ENCODE measurements at places on chromosomes 1 and 21.

GRCh38 chr21:36864974-36865373, 101.5 kb downstream of the HLCS start:
- DNase-seq: peak; percentile 19

- DNase-seq: no peak
These were observed 48.0 kb downstream of the DMAP1 start for GRCh38 chr1:44261171-44261817.

GRCh38 chr1:12615865-12616708, 1.9 kb downstream of the DHRS3 start:
- DNase-seq: no peak

DNA sequence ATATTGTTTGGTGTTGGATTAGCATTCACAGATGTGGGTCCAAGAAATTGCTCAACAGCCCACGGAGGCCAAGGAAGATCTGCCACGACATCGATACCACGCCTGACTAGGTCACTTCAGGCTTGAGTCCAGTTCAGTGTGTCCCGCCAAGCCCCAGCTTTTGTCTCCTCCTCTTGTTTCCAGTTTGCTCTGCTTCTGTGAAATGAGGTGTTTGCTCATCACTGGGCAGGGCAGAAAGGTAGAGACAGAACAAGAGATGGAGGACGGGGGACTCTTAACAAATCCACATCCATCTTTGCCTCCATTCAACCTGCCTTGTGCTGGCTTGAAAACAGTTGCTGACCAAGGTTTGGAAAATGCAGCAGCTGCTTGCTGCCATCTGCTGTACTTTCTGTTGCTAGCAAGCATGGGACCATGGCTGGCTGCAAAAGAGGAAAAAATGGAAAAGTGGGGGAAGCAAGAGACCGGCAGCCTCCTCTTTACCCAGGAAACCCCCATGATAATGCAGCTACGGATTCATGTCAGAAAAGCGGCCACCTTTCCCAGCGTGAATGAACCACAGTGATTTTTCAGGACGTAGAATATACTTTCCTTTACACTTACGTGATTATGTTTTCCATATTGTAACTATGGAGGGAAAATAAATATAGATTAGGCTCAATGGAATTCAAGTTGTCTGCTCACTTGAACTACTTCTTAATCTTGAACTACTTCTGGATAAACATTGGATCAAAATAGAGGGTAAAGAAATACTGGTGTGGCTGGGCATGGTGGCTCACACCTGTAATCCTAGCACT, 80.2 kb upstream of the GREM2 start:
- no peak for DNase-seq

GRCh38 chr1:245776694-245777332, 622.0 kb downstream of the KIF26B start:
- DNase-seq: no peak

DNA sequence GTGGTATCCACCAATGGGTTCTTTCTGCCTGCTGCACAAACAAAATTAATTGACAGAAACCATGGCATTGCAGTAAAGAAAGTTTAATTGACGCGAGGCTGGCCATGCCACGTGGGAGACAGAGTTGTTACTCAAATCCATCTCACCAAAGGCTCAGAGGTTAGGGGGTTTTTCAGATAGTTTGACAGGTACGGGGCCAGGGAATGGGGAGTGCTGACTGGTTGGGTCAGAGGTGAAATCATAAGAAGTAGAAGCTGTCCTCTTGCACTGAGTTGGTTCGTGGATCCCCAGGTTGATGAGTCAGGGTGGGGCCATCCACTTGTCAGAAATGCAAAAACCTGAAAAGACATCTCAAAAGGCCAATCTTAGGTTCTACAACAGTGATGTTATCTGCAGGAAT, 941 bp upstream of the TBCE start:
- DNase-seq: no peak

- no peak for DNase-seq
These were observed 667.1 kb downstream of the LTN1 start for GRCh38 chr21:28325618-28326017.

GRCh38 chr1:185566995-185567394, 167.2 kb upstream of the HMCN1 start:
- DNase-seq: peak; percentile 88

DNA sequence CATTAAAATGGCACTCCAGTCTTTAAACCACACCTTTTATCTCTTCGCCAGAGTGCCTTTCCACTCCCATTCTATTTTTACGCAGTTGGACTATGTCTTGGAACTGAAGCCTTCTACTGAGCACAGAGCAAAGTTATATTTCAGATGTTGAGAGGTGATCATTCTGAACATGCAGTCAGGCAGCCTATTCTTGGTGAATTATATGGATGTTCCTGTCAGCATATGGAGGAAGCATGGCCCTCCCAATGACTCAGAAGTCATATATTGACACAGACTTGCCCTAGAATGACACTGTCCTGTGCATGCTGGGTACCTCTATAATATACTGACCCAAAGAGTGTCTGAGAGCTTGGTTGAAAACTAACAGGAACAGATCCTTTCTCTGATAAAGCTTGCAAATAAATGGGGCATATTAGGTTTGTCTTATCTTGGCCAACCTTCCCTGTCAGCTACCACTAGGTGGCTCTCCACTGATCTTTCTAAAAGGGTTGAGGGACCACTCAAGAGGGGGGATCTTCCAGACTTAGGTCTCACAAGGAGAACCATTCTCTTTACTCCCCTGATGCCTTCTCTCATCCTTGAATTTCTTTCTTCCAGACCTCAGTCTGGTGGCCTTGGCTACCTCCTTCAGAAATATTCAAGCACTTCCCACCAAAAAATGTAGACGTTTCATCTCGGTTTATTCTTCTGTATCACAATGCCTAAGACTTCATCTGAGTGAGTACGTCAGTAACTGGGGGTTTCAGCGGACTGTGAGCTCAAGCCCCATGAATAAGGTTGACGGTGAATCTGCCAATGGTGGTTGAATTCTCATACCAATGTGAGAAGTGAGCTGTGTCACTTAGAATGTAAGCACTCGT, 11.8 kb upstream of the ALG14 start:
- DNase-seq: peak; percentile 76
